H1 (cell line): ENCODE measurements at places on chromosomes 12 and 14. TPM values are rescaled to one million over a fixed set of nuclear protein-coding genes. Genes with fewer than 3 reads are reported as not detected.

The OR11H7 gene
- not detected in 2 replicates for total RNA-seq

The MMP19 gene
- 2.6 and 2.7 TPM in 2 replicates for total RNA-seq

The RASSF9 gene
- 0.25 and 0.39 TPM in 2 replicates for total RNA-seq

The GALNT8 gene
- total RNA-seq = 5.4 and 8.3 TPM in 2 replicates

The CLMN gene
- 7.6 and 8.2 TPM in 2 replicates for total RNA-seq

GRCh38 chr12:23621900-23622299 is 327.6 kb downstream of the SOX5 start:
- DNase-seq = no peak
- H3K27me3 ChIP-seq = no peaks in the 10 kb centered on the region
- H3K4me3 ChIP-seq = no peak overlapping the region
- no peak overlapping the region for H3K27ac ChIP-seq
- H3K4me1 ChIP-seq = no peaks in the 10 kb centered on the region

DNA sequence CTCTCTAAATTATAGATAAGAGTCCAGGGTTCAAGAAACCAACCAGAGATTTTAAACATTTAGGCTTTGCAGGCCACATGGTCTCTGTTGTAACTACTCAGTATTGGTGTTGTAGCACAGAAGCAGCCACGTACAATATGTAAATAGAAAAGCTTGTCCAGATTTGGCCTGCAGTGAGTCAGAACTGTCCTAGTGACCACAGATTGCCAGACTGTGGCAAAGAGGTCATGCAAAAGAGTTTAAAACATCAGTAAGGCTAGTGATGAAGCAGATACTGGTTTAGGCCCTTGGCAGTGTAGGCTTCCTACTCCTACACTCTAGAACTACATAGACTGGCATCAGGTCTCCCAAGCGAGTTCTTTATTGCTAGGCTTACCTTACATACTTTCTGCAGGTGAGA is 117.6 kb upstream of the GARIN6 start:
- DNase-seq = no peak
- no peaks in the 10 kb centered on the region for H3K27me3 ChIP-seq
- no peak overlapping the region for H3K4me3 ChIP-seq

GRCh38 chr12:62761658-62762057 is 173.3 kb downstream of the PPM1H start:
- DNase-seq = no peak
- no peak overlapping the region for H3K4me3 ChIP-seq
- no peaks in the 10 kb centered on the region for H3K36me3 ChIP-seq
- H3K27me3 ChIP-seq = no peaks in the 10 kb centered on the region
- H3K27ac ChIP-seq = no peak overlapping the region
- H3K4me1 ChIP-seq = no peaks in the 10 kb centered on the region

DNA sequence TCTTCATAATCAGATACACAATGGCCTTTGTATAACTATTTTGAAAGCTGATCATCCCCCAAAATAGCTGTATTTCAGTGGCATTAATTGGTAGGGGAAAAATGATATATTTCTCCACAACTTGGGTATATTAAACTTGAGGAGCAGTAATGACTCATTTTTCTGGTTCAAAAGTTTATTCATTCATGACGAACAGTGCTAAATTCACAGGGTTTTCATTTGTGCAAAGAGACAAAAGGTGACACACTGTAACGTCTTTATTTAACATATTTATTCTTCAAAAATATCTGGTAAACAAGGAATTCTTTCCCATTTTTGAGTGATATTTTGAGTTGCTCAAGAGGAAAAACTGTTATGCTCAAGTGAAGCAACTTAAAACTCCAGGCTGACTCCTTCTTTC is 415.5 kb upstream of the SOX5 start:
- no peaks in the 10 kb centered on the region for H3K36me3 ChIP-seq
- no peaks in the 10 kb centered on the region for H3K27me3 ChIP-seq
- peaks cover 2% of the 10 kb centered on the region for H3K4me1 ChIP-seq
- no peak overlapping the region for H3K27ac ChIP-seq
- no peak overlapping the region for H3K4me3 ChIP-seq
- DNase-seq = no peak

- no peak overlapping the region for H3K4me3 ChIP-seq
- no peaks in the 10 kb centered on the region for H3K27me3 ChIP-seq
- no peaks in the 10 kb centered on the region for H3K4me1 ChIP-seq
- H3K36me3 ChIP-seq = no peaks in the 10 kb centered on the region
- no peak overlapping the region for H3K27ac ChIP-seq
Observed at GRCh38 chr14:23939607-23940326, 13.8 kb upstream of the DHRS4 start.

- no peak overlapping the region for H3K4me3 ChIP-seq
- no peak overlapping the region for H3K27ac ChIP-seq
- peaks cover 7% of the 10 kb centered on the region; the same call in 1 of the 2 replicates for H3K4me1 ChIP-seq
- DNase-seq = no peak
- H3K36me3 ChIP-seq = peaks cover 8% of the 10 kb centered on the region
Observed at GRCh38 chr12:131740626-131741025, 29.7 kb downstream of the SFSWAP start.

DNA sequence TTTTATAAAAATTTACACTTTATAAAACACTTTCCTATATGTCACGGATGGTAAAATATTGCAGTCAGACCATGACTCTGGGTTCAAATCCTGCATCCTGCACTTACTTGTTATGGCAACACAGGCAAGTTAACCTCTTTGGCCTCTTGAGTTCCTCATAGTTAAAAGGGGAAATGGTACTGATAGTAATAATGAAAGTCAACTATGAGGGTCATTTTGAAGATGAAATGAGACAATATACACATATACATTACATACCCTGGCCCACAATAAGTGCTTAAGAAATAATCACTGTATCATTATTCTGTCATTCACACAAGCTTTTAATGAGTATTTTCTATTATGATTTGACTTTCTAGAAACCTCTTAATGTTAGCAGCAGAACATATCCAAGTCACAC is 64.4 kb downstream of the C12orf42 start:
- H3K27ac ChIP-seq = no peak overlapping the region
- H3K4me1 ChIP-seq = no peaks in the 10 kb centered on the region
- no peaks in the 10 kb centered on the region for H3K27me3 ChIP-seq
- no peaks in the 10 kb centered on the region for H3K36me3 ChIP-seq
- H3K4me3 ChIP-seq = no peak overlapping the region

GRCh38 chr12:60093428-60093827 is 497.6 kb downstream of the SLC16A7 start:
- no peaks in the 10 kb centered on the region for H3K27me3 ChIP-seq
- no peak overlapping the region for H3K27ac ChIP-seq
- DNase-seq = no peak

GRCh38 chr12:106903241-106903945 is 52.3 kb upstream of the TMEM263 start:
- H3K27ac ChIP-seq = no peak overlapping the region
- peaks cover 2% of the 10 kb centered on the region for H3K4me1 ChIP-seq
- peaks cover 12% of the 10 kb centered on the region for H3K27me3 ChIP-seq
- peak; percentile 93 for DNase-seq

DNA sequence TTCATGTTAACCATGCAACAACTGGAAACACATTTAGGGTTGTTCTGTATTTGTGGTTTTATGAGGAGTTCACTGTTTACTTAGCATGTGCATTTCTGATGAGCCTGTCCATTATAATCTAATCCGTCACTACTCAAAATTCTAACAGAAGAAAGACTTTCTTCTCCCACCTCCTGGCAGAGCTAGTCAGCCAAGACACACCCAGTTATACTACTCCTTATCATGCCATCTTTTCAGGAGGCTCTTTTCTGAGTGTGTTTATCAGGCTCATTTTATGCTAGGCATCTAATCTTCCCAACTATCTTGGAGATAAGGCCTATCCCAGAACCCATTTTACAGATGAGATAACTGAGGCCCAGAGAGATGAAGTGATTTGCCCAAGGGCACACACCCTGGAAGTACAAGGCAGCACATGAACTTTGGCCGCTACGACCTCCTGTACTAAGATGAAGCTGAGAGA is 10.4 kb upstream of the MED13L start:
- H3K27me3 ChIP-seq = no peaks in the 10 kb centered on the region
- no peaks in the 10 kb centered on the region; the same call in 1 of the 2 replicates for H3K4me1 ChIP-seq
- no peak overlapping the region for H3K4me3 ChIP-seq
- DNase-seq = no peak

DNA sequence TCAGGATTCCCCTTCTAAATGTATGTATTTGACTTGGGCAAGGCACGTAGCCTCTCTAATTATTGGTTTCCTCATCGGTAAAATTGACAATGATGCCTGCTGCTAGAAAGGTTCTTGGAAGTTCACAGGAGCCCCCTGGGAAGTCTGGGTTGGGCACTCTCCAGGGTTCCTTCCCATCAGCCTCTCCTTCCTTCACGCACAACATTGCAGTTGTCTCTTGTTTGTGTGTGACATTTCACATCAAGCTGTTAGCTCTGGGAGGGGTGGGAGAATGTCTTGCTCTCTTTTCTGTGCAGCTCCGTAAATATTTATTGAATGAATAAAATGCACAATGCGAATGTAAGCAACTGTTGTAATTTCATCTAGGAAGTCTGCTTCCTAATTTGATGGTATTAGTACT is 153.2 kb upstream of the PRICKLE1 start:
- H3K36me3 ChIP-seq = no peaks in the 10 kb centered on the region
- no peaks in the 10 kb centered on the region for H3K27me3 ChIP-seq
- no peaks in the 10 kb centered on the region for H3K4me1 ChIP-seq
- no peak overlapping the region for H3K27ac ChIP-seq

- H3K4me1 ChIP-seq = no peaks in the 10 kb centered on the region
- H3K36me3 ChIP-seq = no peaks in the 10 kb centered on the region
- no peak overlapping the region for H3K27ac ChIP-seq
- no peak for DNase-seq
- no peaks in the 10 kb centered on the region for H3K27me3 ChIP-seq
- H3K4me3 ChIP-seq = no peak overlapping the region
Observed at GRCh38 chr12:120000556-120000955, 11.5 kb downstream of the BICDL1 start.

GRCh38 chr12:10497602-10498001 is 8.1 kb upstream of the EIF2S3B start:
- H3K36me3 ChIP-seq = no peaks in the 10 kb centered on the region
- no peak overlapping the region for H3K27ac ChIP-seq
- no peaks in the 10 kb centered on the region for H3K27me3 ChIP-seq
- no peak for DNase-seq

DNA sequence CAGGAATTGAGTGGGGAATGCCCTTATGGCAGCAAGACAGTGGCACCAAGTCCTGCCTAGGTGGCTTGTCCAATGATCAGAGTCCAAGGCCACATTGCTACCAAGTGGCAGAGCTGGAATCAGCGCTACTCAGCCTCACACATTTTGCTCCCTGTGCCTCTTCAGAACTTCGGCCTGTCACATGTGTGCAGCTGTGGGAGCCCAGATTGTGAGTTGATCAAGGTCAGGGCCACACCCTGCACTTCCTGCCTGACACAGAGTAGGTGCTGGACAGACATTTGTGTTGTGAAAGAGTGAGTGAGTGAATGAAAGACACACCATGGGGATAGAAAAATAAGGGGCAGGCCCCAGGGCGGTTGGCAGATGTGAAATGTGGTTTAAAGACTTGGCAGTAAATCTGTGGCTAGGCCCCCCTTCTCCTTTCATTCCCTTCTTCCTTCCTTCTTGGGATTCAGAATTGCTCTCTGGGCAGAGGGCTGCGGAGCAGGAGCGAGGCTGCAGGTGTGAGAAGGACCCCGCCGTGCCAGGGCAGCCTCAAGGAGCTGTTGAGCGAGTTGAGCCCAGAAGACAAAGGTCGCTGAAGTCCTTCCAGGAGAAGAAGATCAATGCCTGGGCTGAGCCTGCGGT is 83.5 kb downstream of the SLC25A47 start:
- no peaks in the 10 kb centered on the region for H3K27me3 ChIP-seq
- DNase-seq = no peak
- H3K4me3 ChIP-seq = no peak overlapping the region
- H3K4me1 ChIP-seq = peaks cover 7% of the 10 kb centered on the region

DNA sequence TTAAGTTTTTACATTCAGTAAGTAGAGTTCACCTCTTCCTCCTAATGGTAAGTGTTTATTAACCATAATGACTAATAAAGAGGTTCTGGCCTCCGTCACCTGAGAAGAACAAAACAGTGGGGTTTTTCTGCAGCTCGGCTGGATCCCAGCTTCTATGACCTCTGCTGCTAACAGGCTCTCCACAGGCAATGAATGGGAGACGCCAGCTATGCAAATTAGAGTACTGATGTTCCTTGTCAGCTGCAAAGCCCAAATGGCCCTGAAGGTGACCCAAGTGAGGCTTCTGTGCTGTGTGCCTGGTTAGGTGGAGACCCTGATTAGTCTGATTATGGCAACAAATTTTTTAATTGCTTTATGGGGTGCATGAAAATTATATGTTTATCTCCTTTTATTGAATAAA is 218.1 kb downstream of the APAF1 start:
- no peak overlapping the region for H3K27ac ChIP-seq
- H3K4me1 ChIP-seq = peaks cover 14% of the 10 kb centered on the region
- no peak for DNase-seq
- H3K4me3 ChIP-seq = no peak overlapping the region

GRCh38 chr14:22314183-22314820 is 274.7 kb downstream of the DAD1 start:
- H3K36me3 ChIP-seq = no peaks in the 10 kb centered on the region
- H3K27me3 ChIP-seq = no peaks in the 10 kb centered on the region
- no peak overlapping the region for H3K27ac ChIP-seq

DNA sequence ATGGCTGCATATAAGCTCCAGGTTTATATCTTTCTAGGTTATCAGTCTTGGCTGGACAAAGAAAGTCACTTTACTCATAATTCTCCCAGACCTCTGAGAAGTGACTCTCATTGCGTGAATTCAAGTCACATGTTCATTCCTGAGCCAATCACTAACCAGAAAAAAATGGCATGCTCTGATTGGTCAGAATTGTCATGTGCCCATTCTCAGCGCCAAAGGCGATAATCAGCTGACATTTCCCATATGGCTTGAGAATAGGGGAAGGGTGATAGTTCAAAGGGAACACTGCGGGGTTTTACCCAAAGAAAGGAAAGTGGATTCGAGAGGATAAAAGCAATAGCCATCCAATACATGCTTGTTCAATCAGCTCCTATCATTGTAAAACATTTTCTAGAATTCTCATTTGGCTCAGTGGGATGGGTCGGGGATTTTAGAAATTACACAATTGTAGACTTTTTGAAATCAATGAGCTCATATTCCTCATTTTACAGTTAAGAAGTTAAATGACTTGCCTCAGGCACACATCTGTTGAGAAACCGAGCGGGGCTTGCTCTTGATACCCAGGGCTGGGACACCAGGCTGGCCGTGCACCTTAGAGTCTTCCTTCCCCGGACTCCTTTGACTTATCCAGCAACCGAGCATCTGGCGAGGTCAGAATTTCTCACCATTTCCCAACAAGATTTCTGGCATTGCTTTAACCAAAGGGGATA is 454.0 kb upstream of the TBX3 start:
- H3K4me3 ChIP-seq = no peak overlapping the region
- no peak overlapping the region for H3K27ac ChIP-seq
- no peak for DNase-seq
- no peaks in the 10 kb centered on the region for H3K4me1 ChIP-seq
- H3K27me3 ChIP-seq = no peaks in the 10 kb centered on the region
